ENCODE measurements at places on chromosomes 11 and 22. TPM values are rescaled to one million over a fixed set of nuclear protein-coding genes. Genes with fewer than 3 reads are reported as not detected.

DNA sequence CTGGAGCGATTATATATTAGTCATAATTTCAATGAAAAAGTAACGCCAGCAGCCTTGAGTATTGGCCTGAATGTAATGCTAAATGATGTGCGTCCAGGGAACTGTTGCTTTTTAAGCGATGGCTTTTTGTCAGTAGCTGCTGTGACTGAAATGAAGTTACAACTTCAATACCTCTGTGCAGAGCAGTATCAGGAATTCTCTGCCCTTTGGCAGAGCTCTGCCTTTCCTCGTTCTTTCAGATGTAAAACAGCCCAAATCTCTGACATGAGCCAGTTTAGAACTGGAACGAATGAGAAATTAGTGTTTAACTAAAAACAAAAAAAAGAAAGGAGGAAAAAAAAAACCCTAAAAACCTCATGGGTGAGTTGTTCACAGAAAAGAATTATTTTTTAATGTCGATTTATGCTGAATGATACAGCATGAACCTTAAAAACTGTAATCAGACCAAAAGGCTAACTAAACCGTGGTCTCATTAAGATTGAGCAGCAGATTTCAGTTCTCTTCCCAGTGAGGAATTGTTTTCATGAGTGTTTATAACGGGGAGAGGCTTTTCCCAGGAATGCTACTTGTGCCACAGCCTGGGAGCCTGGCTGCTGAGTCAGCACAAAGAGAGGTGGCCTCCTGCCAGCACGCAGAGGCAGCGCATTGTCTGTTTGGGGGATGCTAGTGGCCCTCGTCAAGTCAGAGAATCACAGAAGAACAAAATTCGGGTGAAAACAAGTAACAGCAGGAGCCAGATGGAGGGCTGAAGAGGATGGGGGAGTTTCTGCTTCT lies 146.2 kb upstream of the RASSF10 start:
- DNase-seq = no peak

- DNase-seq = no peak
Observed at GRCh38 chr11:68891351-68891948, 12.2 kb downstream of the MRPL21 start.

- DNase-seq = no peak
Observed at GRCh38 chr11:110261195-110262071, 35.0 kb downstream of the RDX start.

DNA sequence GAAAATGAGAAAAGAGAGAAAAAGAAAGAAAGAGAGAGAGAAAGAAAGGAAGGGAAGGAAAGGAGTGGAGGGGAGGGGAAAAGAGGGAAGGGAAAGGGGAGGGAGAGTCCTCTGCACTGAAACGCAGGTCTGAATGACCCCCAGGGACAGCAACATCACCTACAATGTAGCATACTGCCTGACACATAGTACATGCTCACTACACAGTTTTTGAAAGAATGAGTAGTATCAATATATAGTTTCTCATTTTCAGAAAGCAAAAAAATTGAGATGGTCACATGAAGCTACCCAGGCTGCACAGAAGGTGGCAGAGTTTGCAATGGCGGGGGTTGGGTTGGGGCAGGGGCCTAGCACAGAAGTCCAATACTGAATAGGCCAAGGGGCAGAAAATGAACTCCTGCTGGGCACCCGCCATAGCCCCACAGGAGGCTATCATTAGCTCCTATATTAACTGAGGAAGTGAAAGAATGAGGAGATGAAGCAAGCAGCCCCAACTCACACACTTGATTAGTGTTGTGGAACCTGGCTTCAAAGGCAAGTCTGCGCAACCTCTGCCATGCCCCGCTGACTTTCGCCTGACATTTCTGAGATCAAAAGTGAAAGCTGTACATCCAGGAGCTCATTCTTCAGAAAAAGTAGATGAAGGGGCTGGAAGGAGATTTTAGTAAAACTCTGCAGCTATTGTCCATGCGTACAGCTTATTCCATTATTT lies 241.2 kb upstream of the SYN3 start:
- peak; percentile 91 for DNase-seq

- DNase-seq = peak; percentile 25
Observed at GRCh38 chr11:6022956-6023355, 7.6 kb downstream of the OR56A1 start.

- DNase-seq = no peak
Observed at GRCh38 chr22:46779651-46780050, 17.2 kb downstream of the TBC1D22A start.

DNA sequence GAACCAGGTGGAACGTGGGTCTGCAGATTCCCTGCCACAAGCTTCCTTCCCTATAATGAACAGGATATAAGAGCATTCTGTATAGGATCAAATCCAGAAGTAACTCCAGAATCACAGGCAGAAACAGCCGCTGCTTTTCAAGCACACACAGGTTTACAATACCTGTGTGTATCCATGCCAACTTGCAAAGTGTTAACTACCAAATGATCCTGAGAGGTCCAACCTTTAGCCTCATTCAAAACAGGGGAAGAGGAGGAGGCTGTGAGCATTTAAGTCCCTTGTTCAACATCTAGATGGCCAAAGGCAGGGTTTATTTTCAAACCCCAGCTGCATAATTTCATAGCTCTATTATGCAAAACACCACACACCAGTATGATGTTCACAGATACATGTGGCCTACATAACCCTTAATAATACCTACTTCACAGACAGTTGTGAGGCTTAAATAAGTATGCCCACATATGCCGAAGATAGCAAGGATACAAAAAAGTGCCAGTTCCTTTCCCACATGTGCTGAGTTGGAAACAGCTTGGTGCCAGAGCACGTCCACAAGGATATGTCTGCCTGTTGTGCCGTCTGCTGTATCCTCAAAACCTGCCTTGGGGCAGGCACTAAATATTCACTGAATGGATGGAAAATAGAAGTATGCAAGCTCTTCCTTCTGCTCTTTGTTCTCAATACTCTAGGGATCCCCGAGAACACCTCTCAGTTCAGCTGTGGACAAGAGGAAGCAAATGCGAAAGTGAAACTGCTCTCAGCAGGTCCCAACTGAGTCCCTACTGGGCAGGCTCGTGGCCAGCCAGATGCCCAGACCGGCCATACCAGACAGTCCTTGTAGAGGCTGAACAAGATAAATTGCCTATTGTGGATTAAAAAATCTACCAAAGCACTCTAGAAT lies 66.8 kb downstream of the LARGE1 start:
- peak; percentile 71 for DNase-seq

GRCh38 chr11:67463680-67464410 lies 5.2 kb downstream of the TMEM134 start:
- DNase-seq = no peak

DNA sequence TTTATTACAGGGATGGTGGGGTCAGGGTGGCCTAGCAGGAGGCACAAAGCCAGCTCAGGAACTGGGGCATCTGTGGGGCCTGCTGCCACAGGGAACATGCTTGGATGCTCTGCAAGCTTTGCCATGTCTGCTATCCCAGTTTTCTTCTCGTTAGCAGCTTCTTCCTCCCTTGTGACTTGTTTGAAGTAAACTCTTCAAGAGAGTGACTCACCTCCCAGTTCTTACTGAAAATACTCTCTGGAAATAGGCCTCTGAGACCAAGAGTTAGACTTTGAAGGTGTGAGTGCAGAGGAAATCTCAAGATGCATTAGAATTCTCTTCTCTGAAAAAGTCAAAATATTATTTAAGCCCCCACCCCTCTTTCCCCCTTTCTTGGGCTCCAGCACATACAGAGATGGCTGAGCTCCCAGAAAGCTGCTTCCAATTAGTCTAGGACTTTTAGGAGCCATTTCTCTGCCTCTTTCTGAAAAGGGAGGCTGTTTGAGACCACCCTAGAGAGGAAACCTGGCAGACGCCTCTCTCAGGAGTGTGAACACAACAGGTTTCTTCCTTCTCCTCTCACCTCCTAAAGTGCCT lies 15.1 kb downstream of the CWC15 start:
- DNase-seq = no peak

GRCh38 chr11:117226388-117227385 lies 5.2 kb downstream of the PCSK7 start:
- peak; percentile 86 for DNase-seq

DNA sequence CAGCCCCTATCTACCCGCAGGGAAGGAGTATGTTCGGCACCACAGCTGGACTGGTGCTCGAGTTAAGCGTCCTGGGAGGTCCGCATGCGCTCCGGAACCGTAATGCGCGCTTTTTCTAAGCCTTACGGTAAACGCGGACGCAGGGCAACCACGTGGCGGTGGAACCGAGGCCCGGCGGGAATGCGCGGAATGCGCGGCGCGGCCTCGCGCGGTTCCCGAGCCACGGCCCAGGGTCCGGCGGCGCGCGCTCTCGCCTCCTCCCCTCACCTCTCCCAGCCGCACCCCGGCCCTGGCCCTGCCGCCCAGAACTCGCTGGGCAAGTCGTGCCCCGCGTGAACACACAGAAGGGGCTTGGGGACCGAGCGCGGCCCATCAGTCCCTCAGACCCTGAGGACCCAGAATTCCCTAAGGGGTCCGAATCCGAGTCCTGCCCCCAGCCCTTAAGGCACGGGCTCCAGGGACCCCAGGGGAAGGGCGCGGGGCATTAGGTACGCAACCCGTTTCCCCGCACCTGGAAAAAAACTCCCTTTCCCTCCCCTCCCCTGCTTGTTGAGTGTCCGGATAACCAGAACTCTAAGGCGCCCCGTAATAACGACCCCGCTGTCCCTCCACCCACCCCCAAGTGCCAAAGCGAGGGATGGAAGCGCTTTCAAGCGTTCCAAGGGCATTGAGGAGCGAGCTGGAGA lies 4.3 kb upstream of the CCND1 start:
- DNase-seq = peak; percentile 35

DNA sequence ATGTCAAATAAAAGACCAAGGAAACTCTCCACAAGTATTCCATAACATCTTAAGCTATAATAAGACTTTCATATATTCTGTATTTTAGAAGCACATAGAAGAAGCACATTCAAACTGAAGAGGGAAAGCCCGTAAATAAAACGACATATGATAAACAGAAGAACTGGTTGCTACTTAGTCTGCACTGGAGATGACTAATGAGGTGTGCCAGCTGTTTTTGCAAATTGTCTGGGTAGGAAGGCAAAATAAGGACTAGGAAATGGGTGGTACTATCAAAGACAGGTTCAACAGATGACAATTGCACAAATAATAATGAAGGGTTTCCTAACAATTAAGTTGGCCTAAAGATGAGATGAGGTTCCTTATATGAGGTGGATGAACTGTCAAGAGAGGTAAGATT lies 593.2 kb upstream of the CCDC179 start:
- no peak for DNase-seq

GRCh38 chr22:48513929-48514328 lies 1313.7 kb downstream of the BRD1 start:
- DNase-seq = no peak

DNA sequence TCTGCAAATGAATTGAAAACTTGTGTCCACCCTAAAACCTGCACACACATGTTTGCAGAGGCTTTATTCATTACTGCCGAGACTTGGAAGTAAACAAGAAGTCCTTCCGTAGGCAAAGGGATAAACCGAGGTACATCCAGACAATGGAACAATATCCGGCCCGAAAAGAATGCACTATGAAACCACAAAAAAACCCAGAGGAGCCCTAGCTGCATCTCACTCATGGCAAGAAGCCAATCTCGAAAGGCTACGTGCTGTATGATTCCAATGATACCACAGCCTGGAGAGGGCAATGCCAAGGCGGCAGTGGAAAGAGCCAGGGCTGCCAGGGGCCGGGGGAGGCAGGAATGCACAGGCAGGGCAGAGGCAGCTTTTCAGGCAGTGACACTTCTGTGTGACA lies 3.2 kb upstream of the MRPL23 start:
- no peak for DNase-seq

DNA sequence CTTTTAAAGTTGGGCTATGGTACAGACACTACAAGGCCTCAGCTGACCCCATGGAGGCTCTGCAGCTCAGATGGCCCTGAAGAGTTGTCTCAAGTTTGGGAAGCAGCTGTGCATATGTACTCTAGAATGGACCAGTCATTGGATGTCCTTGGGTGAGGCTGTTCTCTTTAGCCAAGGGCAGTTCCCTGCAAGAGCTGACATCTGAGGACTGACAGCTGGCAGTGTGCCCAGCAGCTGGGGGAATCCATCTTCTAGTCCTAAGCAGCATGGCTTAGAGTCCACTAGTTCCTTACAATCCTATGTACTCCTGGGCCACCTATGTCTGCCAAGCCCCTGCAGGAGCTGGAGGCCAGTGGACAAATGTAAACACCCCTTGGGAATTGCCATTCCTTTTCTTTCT lies 76.5 kb downstream of the C11orf91 start:
- DNase-seq = no peak

DNA sequence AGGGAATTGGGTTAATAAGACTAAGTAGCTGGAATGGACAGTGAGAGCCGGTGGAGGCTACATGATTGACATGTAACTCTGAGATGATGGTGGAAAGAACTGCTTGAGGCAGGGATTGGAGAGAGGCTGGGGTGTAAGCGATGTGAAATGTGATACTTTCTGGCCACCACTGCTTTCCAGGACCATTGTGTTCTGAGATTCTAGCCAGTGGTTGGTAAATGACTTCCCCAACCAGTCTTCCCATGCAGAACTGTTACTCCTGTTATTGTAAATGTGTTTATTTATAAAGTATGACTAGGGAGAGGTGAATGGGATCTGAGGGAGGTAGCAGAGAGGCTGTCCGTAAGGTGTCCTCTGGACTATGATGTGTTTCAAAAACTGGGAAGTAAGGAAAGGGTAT lies 18.1 kb downstream of the EXT2 start:
- DNase-seq = no peak

DNA sequence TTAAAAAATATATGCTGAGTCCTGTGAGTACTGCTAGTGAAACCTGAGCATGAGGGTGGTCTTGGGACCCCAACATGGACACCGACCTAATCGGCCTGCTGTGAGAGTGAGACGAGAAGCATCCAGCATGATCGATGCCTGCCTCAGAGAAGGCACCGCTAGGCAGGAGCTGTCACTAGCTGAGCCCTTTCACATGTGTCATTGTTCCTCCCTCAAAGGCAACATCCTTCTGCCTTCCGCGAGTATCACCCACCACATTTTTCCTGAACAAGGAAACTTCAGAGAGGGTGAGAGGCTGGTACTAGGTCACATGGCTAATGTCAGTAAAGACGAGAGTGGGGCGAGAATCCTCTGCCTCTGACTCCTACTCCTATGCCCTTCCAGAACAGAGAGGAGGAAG lies 35.6 kb downstream of the AP1B1 start:
- DNase-seq = no peak

The OR51E2 gene
- total RNA-seq = not detected

The ARHGAP8 gene
- 0.37 TPM for total RNA-seq

The TIGD3 gene
- 6.1 TPM for total RNA-seq

The GPHA2 gene
- total RNA-seq = not detected

The RAG2 gene
- total RNA-seq = not detected

The BATF2 gene
- total RNA-seq = 0.51 TPM

The DERL3 gene
- 74.1 TPM for total RNA-seq

The PKDREJ gene
- total RNA-seq = not detected

The OR8A1 gene
- not detected for total RNA-seq

All from B cell (primary cell).